Jurkat, Clone E6-1 (cell line): ENCODE measurements at places on chromosomes 16 and 17.

GRCh38 chr16:54199487-54200160 lies 87.0 kb downstream of the IRX3 start:
- DNase-seq: no peak

DNA sequence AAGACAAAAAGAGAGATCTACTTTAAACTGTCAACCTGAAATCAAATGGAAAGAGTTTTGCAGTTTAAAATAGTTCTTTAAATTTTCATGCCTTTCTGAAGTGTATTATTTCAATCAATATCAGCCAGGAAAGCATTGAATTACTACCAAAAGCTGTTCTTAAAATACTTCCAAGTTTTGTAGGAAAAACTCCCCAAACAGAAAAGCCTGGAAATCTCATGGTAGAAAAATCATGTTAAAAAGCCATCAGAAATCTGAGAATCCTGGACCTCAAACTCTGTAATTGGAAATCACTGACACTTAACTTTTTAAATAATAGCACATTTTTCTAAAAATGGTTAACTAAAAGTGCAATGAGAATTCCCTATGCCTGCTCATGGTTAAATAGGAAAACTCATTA lies 63.3 kb upstream of the CNTNAP4 start:
- no peak for DNase-seq

DNA sequence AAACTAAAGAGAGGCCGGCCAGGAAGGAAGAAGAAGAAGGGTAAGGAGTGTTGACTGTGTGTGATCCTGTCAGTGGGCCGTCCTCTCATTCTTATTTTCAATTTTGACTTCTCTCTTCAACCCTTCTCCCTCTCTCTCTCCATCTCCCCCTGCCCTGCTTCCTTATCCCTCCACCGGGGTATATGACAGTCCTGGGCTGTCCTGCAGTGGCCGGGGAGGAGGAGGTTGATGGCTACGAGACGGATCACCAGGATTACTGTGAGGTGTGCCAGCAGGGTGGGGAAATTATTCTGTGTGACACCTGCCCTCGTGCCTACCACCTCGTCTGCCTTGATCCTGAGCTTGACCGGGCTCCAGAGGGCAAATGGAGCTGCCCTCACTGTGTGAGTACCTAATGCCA lies 5.6 kb downstream of the CHD3 start:
- no peak for DNase-seq

- DNase-seq: no peak
Observed at GRCh38 chr17:82343560-82343959, 10.0 kb upstream of the SECTM1 start.

GRCh38 chr16:1288813-1289476 lies 20.5 kb upstream of the UBE2I start:
- DNase-seq: no peak

DNA sequence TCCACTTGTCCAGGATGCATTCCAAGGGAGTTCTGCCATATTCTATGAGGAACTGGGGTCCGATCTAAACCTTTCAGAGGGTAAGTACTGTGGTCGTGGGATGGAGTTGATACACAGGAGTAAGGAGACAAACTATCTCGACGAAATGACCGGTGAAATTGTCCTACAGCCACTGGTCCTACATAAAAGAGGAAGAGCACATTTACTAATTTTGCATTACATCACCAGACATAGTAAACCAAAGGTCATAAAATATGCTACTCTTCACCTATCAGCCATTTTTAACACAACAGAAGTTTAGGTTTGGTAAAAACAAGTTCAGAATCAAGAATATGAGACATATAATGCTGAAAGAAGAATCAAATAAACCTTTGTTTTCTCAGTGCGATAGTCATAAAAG lies 8.1 kb downstream of the HSF5 start:
- DNase-seq: no peak

DNA sequence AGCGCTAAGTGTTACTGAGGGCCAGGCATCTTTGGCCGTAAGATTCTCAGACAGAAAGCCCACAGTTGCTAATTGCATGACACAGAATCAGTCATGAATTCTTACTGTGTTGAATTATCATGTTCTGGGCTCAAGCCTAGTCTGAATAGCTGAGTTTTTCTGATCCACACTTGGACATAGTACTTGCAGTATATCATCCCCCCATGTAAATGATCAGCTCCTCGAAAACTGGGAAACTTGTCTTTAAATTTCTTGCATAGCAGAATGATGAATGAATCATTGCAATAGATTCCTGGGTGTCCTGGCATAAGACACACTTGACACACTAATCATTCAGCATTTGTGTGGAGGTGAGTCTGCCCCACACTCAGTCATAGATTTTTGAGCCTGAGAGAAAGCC lies 2.2 kb downstream of the MLYCD start:
- DNase-seq: no peak

DNA sequence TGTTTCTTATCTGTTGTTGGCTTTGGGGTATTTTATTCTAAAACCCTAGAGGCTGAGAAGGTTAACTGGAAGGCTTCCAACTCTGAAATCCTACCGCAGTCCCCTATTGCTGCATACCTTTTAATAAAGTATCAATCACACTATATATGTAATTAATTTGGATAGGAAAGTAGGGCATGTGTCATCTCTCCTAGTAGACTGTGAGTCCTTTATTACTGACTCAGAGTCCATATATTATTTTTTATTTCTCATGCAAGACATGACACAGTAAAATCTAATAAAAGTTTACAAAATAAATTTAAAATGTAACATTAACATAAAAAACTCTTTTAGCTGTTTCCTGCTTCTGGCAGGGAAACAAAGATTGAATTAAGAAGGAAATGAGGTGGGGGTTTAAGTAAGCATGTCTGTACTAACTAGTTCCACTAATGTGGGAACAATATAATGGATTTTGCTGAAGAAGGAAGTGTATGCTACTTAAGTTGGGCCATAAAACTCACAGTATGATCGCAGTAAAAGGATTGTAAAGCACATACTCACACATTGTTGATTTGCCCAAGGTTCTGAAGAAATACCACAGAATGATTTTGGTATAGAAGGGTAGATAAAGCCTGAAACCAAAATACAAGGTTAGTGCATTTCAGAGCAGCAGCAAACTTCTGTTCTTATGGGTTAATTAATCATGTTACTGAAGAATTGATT lies 97.6 kb upstream of the HLF start:
- DNase-seq: no peak

GRCh38 chr16:23689442-23690187 lies 10.9 kb downstream of the PLK1 start:
- DNase-seq: no peak

DNA sequence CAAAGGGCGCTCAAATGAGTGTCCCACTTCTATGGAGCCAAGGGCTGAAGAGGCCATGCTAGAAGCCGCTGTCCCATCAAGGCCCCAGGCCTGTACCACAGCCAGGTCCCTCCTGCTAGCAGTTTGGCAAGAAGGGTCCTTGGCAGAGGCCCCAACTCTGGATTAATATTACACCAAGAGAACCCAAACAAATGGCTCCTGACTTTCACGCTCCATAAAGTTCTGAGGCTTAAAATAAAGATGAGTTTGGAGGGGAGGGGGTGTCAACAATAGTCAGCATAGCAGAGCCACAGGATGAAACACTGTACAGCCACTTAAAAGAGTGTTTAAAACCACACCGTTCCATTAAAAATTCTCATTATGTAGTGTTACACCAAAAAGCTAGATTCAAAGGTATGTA lies 30.5 kb downstream of the CUEDC1 start:
- DNase-seq: peak; percentile 60

GRCh38 chr17:4130715-4131114 lies 12.1 kb downstream of the ZZEF1 start:
- no peak for DNase-seq

GRCh38 chr16:28217326-28217725 lies 5.6 kb upstream of the XPO6 start:
- DNase-seq: no peak

DNA sequence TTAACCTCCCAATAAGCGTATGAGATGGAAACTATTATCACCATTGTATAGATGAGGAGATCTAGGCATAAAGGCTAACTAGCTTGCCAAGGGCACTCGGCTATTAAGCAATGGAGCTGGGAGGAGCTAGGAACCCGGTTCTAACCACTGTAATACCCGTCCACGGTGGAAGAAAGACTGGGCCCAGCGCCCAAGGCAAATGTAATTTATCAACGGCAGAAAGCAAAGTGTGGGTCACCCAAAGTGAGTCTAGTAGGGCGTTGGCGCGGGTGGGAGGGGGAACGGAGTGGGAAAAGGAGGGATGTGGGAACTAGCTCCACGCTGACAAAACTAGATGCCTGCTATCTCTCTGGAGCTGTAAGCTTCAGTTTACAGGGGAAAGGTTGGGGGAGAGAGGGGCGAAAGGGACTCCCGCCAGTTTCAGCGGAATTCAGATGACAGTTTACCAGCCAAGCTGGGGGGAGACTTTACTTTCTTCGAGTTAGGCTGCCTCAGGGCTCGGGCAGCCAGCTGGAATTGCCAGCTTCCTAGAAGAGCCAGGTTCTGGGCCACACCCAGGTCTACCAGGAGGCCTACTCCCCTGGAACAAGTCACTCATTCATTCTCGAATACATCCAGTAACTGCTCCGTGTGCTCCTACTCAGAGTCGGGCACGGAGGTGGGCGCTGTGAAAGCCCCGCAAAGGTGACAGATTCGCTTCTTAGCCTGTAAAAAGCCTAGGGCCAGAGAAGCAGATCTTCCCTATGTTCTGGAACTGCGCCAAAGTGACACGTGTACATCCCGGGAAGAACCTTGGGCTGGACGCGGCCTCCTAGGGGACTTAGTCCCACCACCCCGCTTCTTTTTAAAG lies 837 bp downstream of the LRRC59 start:
- DNase-seq: no peak

DNA sequence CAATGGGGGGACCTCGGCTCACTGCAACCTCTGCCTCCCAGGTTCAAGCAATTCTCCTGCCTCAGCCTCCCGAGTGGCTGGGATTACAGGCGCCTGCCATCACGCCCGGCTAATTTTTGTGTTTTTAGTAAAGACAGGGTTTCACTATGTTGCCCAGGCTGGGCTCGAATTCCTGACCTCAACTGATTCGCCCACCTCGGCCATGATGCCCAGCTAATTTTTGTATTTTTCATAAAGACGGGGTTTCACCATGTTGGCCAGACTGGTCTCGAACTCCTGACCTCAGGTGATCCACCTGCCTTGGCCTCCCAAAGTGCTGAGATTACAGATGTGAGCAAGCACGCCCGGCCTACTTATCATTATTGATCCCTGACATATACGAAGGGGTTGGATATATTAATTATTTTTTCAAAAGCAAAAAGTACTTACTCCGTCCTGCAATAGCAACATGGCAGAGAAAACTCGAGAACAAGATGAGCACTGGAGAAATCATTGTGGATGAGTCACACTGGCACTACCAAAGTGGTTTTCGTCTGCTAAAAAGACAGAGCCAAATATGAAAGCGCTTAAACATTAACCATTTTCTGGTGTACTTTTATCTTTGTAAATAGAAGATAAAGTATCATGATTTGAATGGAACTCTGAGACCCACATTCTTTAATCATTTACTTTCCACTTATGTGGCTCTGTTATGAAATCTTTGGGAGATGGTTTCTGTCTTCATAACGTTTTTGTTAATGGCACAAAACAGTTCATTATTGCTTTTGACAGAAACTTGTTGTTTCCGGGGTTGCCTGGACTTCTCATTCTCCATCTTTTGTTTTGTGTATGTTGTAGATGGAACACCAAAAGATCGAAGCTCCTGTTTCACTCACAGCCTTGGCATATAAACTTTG lies at the start of gene APOH:
Gene APOH (minus strand): TSS at position 529 of the 896 bp plus-strand sequence. CDS start 36 bp downstream, at position 493.
- no peak for DNase-seq

DNA sequence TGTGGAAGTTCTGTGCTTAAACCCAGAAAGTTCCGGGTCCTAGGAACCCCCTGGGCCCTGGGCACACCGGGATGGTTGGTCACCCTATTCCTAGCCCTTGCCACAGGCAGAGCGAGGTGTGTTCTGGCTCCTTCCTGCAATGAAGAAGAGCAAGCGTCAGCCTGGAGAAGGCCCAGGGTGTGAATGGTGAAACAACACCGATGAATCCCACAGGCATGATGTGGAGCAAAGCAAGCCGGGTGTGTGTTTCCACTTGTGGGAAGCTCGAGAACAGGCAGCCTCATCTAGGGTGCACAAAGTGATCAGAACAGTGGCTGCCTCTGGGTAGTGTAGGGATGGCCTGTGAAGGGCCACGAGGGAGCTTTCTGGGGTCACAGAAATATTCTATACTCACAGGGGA lies 13.8 kb downstream of the KCNG4 start:
- DNase-seq: no peak

DNA sequence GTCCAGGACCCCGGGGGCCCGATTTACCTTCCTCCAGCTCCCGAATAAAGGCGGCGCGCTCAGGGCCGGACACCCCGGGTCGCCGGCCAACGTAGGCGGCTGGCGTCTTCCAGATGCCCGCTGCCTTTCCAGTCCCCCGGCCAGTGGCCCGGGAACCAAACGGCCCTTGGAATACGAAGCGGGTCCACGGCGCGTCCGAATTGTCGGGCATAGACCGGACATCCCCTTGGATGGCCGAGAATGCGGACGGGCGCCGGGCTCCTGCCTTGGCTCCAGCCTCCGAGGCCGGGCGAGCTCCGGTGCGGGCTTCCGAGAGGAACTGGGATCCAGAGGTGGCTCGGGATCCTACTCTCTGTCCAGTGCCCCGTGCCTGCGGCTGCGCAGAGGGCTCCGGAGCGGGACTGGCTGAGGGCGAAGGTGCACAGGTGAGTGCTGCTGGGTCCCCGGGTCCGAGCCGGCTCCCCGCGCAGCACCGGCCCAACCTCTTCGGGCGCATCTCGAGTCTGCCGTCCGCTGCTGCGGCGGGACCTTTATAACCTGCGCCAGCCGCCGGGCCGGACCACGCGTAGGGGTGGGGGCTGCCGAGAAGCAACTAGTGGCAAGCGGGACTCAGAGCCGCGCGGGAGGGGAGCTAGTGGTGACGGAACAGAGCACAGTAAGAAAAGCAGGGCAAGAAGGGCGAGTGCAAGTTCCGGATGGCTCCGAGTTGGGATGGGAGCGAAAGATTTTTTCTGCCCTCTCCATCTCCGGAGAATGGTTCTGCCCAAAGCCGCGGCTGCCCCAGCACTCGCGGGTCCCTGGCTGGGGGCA lies at the start of gene HAP1:
Gene HAP1 (minus strand): TSS at position 505 of the 810 bp plus-strand sequence. CDS start 9 bp downstream, at position 496.
- DNase-seq: no peak

GRCh38 chr16:48197294-48197693 lies 41.5 kb upstream of the ABCC12 start:
- no peak for DNase-seq
